ENCODE measurements at places on chromosomes 12 and 14.

- no peak for DNase-seq
Observed at GRCh38 chr14:95102680-95103044, 54.7 kb downstream of the DICER1 start.

DNA sequence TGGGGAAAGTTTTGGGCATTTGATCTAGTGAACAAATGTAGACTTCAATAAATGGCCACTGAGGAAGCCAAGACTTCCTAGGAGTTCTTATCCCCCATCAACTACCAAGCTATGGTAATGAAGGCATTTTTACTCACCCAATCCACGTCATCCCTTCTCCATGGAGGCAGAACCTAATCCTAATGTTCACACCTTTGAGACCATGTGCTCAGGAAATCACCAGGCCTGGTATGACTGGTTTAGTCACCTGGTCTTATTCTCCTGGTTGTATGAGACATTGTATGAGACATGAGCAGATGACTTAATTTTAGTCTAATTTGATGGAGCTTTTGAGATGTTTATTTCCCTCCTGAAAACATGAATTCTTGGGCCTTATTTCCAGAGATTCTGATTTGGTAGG is 88.6 kb downstream of the PAX9 start:
- no peak for DNase-seq

- DNase-seq, result no peak
Observed at GRCh38 chr12:95055057-95055456, 18.4 kb downstream of the NR2C1 start.

DNA sequence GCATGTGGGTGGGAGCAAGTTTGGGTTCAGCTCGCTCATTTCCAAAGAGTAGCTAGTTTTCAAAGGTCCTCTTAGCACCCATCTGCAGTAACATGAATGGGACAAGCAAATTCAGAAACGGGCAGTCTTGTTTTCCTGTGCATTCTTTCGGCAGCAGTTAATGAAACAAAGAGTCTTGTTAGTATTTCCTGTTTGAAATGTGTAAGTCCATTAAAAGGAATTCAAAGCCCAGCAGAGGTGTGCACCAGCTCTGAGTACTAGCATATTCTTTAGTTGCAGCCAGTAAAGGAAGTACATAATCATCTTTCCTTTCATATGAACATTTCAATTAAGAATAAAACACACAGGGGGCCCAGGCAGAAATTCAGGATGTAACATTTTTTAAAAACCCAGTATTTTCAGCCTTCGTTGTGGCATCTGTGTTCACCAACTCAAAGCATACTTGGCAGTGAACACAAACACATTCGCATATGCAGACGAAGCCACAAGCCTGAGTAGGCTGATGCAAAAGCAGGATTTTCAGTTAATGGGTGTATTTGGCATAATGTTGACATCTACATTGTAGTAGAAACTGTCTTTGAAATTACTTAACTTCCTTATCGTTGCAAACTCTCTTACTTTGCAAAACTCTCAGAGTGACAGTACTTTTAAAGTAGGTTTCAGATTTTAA is 570.0 kb upstream of the FLRT2 start:
- no peak for DNase-seq

DNA sequence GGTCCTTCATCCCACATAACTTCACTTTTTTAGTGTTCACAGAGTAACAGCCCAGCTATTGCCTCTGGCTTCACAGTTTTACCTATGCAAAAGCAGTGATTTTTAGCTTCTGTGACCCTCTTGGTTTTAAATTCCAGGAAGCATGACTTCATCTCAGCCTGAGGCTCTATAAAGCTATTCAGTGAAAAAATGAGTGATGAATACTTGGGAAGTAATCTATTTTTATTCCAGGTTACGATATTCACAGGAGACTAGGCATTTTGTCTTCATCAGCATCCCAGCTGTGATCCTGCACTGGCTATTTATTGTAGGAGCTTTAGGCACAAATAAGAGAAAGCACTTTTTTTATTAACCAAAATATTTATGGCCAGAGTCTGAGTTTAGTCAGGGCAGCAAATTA is 164.8 kb downstream of the SNAPC1 start:
- DNase-seq, result no peak

- DNase-seq, result no peak
Observed at GRCh38 chr12:53336181-53336681, at the start of gene SP7. TSS of gene SP7 (minus strand) at chr12:53336354. CDS start at chr12:53335646, 708 bp downstream.

GRCh38 chr14:90608929-90609341 is 207.3 kb downstream of the TTC7B start:
- no peak for DNase-seq

DNA sequence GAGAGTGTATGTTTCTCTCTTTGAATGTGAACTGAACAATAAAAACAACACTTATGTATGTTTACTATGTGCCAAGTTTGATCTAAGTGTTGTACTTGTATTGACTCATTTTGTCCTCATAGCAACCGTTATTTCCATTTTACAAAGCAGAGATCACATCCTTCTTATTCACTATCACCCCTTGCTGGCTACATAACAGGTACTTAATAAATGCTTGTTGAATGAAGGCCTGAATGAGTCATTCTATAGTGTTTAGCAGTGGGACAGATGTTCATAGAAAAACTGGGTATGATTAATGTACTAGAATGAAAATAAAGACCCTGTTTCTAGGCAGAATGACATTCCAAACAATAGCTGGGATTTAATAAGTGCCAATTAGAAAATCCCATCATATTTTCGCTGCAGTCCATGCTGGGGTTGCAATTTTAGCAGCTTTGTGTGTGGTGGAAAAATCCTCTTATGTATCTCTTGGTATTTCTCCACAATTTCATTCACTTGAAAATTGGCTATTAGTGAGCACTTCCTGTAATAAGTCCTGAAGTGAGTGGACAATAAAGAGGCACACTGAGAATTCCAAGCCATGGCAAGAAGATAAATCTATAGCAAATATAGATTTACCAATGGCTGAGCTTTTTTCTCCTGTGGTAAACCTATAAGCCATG is 86.0 kb downstream of the FAR2 start:
- no peak for DNase-seq

- DNase-seq, result no peak
Observed at GRCh38 chr12:131131077-131131807, 177.5 kb downstream of the ADGRD1 start.
